ENCODE measurements at places on chromosomes 1 and 21.

DNA sequence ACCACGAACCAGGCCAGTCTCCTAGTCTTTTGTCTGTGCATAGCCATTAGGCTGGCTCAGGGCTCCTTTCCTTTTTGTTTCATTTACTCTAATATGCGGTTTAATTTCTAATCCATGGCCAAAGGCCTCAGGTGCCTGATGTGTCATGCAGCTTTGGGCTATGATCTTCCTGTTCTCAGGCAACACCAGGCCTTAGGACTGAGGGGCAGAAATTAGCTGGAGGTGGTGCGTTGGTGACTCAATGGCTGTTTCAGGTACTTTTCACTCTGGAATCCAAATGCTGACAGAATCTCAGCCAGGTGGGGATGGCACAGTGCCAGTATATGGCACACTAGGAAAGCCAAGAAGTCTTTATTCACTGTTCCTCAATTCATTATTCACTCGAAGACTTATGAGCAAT, 105.3 kb downstream of the CACNA1E start:
- DNase-seq, result no peak

GRCh38 chr21:25561668-25562641, 45.3 kb downstream of the MRPL39 start:
- DNase-seq, result peak; percentile 42

DNA sequence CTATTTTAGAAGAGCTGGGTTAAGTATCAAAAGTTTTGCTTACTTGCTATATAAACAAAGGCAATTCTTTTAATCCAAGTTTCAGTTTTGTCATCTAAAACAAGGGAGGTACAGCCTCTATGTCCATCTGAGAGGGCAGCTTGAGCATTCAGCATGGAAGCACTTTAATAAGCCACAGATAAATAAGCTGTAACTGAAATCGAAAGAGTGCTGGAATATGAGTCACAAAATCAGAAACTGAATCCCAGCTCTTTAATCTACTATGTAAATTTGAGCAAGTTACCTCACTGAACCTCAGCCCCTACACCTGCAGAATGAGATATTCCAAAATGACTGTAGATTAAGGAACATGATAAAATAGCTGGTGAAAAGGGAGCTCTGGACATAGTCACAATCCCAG, 80.0 kb upstream of the HP1BP3 start:
- no peak for DNase-seq

DNA sequence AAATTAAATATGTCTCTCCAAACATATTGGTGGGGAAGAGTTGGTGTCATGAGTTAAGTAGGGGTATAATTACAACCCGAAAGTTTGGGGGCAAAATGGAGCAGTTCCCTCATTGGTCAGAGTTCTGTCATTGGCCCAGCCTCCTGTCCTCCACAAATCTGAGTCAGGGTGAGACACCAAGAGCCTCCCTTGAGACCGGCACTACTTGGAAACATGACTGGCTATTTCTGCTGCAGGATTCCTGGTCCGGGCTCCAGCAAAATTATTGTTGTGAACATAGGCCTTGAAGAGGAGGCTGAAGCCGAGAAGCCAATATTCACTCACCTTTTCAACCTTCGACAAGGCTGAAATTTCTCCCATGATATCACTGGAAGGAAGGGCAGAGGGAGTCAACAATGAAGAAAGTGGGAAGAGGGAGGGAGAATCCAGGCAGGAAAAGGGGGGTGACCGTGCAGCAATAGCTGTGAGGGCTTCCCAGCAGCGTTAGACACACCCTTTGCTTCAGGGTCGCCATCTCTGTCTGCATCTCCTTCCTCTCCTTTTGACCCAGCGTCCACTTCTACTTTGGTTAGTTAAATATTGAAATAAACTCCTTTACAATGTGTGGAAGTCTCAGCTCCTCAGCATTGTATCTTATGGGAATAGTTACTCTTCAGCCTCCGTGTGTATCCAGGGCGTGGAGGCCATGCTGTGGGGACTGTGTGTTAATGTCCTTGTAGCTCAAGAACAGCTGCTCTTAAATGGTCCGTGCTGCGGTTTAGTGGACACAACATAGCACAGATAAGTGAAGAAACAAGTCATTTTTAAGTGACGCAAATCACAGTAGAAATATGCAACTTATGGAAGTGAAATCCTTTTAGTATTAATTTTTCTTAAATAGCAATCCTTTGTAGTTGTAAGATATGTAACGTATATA, 307.4 kb downstream of the DISC1 start:
- DNase-seq, result no peak

GRCh38 chr21:32826329-32827167, 55.0 kb upstream of the PAXBP1 start:
- DNase-seq, result no peak

DNA sequence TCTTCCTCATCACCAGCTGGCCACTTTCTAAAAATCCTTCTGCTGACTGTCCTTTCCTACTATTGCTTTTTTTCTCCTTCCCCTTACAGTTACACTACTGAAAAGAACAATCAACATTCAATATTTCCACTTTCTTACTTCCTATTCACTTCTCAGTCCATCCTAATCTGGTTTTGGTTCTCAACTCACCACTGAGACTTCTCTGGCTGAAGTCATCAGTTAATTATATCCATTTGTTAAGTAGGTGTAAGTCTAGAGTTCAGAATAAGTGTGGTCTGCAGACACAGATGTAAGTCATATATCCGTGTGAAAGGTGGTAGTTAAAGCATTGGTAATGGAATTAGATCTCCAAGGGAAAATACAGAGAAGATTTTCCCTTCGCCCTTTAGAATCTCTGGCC, 21.4 kb downstream of the PEA15 start:
- DNase-seq, result no peak

- peak; percentile 68 for DNase-seq
Observed at GRCh38 chr1:95043141-95043980, 29.4 kb downstream of the ALG14 start.

- DNase-seq, result no peak
Observed at GRCh38 chr1:26094677-26095383, 16.8 kb upstream of the PDIK1L start.

DNA sequence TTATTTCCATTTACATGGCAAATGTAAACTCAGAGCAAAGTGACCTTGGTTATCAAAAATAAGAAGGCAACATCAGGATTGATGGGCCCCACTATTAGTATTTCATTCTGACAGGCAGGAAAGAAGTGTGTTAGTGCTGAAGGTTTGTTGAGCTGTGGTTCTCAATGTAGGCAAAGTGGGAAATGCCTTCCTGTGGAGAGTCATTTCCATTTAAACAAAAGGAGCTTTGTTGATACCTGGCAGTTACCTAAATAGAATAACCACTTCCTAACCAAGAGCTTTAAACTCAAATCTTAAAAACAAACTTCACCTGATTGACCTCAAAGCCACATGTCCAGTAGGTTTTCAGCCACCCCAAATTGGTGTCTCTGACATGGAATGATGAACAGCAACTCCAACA, 579.9 kb upstream of the BEND5 start:
- no peak for DNase-seq

GRCh38 chr21:45169001-45169400, 94.6 kb downstream of the ADARB1 start:
- DNase-seq, result no peak

GRCh38 chr1:167805041-167805556, 83.3 kb downstream of the MPZL1 start:
- no peak for DNase-seq

- DNase-seq, result no peak
Observed at GRCh38 chr1:228101994-228102790, 933 bp downstream of the C1orf35 start.

DNA sequence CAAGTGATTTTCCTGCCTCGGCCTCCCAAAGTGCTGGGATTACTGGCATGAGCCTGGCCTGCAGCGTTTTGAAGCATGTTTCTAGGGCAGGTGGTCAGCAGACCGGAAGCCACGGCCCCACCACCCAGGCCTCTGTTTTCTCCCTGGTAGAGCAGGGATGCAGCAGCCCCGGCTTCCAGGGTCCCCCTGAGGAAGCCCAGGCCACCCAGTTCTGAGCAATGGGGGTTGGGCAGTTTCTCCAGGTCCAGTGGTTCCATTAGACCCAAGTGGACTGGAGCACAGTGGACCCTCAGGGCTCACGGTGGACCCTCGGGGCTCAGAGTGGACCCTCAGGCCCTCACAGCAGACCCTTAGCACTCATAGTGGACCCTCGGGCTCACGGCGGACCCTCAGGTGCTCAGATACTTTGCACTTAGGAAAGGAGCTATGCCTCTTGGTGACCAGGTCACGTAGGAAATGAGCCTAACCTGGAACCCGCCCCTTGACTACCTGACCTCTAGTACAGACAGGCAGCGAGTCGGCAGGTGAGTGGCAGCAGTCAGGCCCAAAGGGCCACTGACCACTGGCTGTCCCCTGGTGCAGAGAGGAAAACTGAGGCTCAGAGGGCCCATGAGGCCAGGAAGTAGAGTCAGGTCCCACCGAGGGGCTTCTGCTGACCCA, 4.6 kb upstream of the FNDC10 start:
- no peak for DNase-seq

- no peak for DNase-seq
Observed at GRCh38 chr1:166272155-166272554, 105.4 kb upstream of the FAM78B start.

- DNase-seq, result no peak
Observed at GRCh38 chr1:46725736-46726108, 6.8 kb upstream of the EFCAB14 start.

DNA sequence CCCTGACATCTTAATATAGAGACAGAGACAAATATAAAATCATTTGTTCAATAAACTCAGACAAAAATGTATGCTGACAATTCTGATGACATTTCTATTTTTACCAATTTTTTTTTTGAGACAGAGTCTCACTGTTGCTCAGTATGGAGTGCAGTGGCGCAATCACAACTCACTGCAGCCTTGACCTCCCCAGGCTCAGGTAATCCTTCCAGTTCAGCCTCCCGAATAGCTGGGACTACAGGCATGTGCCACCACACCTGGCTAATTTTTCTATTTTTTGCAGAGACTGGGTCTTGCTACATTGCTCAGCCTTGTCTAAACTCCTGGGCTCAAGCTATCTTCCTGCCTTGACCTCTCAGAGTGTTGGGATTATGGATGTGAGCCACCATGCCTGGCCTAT, 13.6 kb upstream of the SIKE1 start:
- no peak for DNase-seq

- no peak for DNase-seq
Observed at GRCh38 chr21:36815284-36815683, 116.4 kb downstream of the SIM2 start.

GRCh38 chr21:36297938-36298572, 21.9 kb upstream of the MORC3 start:
- peak; percentile 46 for DNase-seq

GRCh38 chr1:9441451-9442133, 97.7 kb upstream of the SLC25A33 start:
- DNase-seq, result no peak

- DNase-seq, result peak; percentile 52
Observed at GRCh38 chr1:46724991-46725735, 6.2 kb upstream of the EFCAB14 start.

DNA sequence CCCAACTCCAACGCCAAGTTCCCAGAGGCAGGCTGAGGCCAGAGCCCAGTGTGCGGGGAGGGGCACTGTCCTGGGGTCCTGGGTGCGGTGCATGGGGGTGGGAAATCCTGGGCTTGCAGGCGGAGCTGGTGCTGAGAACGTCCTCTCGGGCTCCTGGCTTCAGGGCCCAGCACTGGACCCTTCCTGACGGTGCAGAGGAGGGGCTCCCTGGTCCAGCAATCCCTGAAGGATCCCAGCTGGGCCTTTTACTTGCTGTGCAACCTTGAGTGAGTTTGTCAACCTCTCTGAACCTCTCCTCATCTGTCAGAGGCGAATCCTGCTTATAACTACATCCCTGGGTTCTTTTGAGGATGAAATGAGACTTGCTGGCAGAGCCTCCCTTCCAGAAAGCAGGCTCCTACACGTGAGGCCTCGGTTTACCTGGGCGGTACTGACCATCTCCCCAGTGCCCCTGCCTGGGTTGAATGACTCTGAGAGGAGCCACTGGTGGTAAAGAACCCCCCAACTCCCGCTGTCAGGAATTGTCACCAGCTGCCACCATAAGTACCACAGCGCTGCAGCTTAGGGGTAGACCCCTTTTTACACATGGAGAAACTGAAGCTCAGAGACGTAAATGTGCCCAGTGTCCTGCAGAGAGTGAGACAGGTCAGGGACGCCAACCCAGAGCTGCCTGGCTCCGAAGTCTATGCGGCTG, 77.3 kb downstream of the DHRS3 start:
- no peak for DNase-seq

GRCh38 chr21:29365661-29366265, 67.0 kb downstream of the BACH1 start:
- DNase-seq, result no peak

GRCh38 chr1:206658981-206659273, 23.6 kb downstream of the DYRK3 start:
- DNase-seq, result no peak

DNA sequence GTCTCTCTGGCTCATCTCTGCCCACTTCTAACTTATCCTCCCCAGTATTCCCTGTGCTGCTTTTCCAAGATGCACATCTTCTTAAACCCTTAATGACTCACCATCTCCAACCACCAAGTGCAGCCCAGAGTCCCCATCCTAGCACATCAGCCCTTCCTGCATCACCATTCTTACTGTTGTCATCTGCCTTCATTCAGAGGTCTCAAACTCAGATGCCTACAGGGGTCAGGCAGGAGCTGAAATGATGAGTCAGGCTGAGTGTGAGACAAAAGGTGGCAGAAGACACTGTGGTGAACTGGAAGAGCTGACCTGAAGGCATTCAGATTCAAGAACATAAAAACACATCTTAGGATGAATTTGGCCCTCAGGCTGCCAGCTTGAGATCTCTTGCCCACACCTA, 34.6 kb downstream of the OLFML2B start:
- no peak for DNase-seq

DNA sequence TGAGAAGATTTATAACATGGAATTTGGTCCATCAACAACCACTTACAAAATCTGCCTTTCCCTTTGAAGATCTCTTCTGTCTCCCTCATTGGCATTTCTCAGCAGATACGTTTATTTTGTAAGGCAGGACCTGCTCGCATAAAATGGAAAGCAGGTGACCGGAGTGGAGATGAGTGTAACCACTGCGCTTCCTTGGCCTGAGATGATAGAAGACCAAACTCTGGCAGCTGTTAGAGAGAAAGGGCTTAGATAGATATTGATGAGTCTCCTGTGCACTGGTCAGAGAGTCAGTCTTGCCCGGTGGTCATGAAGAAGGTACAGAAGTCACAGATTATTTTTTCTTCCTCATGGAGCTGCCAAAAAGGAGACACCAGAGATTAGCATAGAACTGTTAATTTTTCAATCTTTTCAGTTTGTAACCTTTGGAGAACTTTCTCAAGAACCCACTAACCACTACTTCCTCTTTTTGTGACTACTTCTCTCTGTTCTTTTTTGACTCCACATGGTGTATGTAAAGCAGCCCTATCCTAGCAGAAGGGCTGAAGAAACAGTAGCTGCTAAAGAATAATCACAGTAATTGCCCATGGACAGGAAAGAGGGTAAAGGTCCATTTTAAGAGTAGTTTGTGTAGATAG, 47.6 kb downstream of the FCRL3 start:
- no peak for DNase-seq

GRCh38 chr1:244183037-244183436, 132.0 kb downstream of the ZBTB18 start:
- DNase-seq, result no peak

- DNase-seq, result no peak
Observed at GRCh38 chr1:39187275-39188046, 17.0 kb upstream of the MACF1 start.

Measured in stimulated activated CD8-positive, alpha-beta memory T cell treated with anti-CD3 and anti-CD28 coated beads, Interleukin-4, amount 100 ng/mL, for 1 hour (primary cell).